ENCODE measurements at places on chromosomes 1 and 21.

DNA sequence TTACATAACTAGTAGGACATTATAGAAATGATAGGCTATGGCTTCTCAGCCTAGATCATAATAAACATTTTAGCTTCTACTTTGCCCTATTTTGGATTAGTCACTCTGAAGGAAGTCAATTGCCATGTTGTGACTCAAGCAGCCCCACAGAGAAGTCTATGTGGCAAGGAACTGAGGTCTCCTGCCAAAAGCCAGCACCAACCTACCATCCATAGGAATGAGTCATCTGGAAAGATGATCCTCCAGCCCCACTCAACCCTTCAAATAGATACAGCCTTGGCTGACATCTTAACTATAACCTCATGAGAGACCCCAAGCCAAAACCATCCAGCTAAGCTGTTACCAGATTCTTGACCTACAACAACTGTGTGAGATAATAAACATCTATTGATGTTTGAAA lies 76.3 kb upstream of the BEND5 start:
- no peak for DNase-seq

DNA sequence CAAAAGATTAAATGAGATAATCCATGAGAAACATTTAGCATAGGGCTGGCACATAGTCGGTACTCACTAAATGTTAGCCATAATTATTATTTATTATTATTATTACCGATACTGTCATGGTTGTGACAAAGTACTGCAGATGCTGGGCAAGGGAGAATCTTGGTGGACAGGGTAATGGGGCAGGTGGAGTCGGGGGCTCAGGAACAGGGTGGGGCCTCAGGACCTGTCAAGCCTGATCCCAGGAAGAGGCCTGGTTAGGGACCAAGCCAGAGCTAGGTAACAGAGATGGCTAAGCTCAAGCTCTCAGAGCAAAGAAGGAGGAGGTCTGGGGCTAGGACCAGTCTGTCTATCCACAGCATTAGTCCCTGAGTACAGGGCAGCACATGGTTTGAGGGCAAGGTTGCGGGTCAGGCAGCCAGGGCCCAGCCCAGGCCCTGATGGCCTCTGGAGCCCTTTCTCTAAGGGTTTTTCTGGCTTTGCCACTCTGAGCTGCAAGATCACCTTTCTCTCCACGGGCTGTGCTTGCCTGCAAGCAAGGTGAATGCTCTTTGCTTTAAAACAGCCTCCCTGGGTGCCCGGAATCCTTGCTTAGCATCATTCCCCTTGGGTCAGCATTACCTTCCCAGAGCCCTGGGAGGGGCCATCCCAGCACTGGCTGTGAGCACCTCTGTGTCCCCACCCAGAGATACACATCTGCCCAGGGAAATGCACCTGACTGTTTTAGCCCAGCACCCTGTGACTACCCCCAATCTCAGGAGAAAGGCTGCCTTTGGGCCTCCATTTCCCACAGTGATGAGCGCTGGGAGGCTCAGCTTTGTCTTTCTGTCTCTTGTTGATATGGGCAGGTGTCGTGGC lies 572.0 kb downstream of the PTPRU start:
- DNase-seq: no peak

GRCh38 chr1:187563191-187563590 lies 734.4 kb downstream of the PLA2G4A start:
- no peak for DNase-seq

GRCh38 chr1:22930240-22930912 lies 42.3 kb downstream of the LACTBL1 start:
- DNase-seq: no peak

GRCh38 chr1:229204921-229205777 lies 65.8 kb upstream of the RAB4A start:
- DNase-seq: no peak

- DNase-seq: no peak
Measured at GRCh38 chr1:173009597-173009996, 41.1 kb downstream of the TNFSF18 start.

DNA sequence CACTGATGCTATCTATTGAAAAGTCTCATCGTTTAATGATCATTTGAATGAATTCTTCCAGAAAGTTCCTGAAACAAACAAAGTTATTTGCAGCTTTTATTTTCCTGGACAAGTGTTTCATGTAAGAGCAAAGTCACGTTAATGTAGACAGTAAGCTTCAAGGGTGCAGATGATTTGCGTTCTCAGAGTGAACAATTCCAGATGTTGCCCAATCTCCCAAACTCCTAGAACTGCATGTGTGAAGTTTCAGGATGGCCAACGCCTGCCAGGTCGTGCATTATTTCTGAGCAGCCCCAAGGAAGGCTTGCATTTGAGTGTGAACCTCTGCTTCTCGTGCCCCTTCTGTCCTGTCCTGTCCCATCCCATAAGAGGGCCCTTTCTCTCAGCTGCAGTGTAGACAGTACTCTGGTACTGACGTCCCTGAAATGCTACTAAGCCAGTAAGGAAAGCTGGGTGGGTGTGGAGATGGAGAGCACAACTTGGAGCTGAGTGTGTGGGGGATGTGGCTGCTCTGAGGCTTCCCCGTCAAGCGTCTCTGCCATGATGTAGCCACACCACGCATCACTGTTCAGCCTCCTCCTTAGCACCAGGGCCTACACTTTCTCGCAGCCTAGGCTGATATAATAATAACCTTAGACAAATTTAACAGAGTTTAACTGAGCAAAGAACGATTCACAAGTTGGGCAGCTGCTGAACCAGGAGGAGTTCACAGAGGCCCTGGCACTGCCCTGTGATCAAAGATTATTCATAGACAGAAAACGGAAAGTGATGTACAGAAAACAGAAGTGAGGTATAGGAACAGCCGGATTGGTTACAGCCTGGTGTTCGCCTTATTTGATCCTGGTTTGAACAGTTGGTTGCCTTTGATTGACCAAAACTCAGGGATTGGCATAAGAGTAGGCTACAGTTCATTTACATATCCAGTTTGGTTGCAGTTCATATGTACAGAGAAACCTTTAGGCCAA lies 50.4 kb downstream of the RHOU start:
- no peak for DNase-seq

- no peak for DNase-seq
Measured at GRCh38 chr1:77556045-77556444, 126.4 kb downstream of the ZZZ3 start.

GRCh38 chr21:45461806-45462341 lies 56.9 kb downstream of the COL18A1 start:
- no peak for DNase-seq

DNA sequence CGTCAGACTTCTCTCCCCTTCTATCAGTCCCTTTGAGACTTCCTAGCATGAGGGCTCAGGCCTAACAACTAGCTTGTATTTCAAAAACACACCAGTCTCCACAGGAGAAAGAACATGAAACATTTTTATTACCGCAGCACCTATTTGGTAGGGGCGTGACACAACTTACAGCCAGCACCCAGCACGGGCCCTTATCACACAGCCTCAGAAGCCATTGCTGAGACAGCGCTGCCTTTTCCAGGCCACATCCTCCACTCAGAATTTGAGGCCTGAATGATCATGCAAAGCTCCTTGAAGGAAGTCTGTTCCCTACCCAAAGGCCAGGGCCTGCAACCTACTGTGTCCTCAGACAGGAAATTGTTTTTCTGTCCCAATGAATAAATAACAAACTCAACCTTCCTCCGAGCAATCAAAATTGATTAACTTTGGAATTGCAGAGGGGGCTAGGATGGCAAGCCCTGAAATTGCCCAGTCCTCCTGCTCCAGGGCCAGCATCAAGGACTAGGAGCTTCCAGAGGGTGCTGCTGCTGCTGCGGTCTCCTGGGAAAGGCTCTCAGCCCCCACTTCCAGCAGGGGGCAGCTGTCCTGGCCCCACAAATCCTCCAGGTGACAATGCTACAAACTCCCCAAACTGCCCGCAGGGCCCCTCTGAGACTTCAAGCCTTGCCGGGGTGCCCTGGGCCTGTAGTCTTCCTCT lies 94.3 kb upstream of the GALNT2 start:
- DNase-seq: no peak

DNA sequence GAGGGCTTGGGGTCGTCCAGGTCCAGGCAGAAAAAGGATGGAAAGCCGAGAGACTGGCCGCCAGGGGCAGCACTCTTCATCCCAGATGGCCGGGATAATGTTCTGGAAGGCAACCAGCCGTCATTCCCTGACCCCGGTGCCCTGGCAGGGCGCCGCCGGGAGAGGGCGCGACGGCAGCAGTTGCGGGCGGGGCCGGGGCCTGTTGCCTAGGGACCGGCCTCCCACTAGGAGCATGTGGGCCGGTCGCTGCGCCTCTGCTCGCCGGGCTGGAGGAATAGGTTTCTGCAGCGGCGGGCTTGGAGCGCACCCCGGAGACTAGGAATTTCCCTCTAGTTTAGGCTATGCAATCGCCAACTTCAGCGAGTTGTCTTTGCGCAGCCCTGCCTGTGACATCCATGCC lies 11.0 kb downstream of the DMRTB1 start:
- no peak for DNase-seq

- no peak for DNase-seq
Measured at GRCh38 chr1:39992888-39993287, 37.9 kb downstream of the MFSD2A start.

DNA sequence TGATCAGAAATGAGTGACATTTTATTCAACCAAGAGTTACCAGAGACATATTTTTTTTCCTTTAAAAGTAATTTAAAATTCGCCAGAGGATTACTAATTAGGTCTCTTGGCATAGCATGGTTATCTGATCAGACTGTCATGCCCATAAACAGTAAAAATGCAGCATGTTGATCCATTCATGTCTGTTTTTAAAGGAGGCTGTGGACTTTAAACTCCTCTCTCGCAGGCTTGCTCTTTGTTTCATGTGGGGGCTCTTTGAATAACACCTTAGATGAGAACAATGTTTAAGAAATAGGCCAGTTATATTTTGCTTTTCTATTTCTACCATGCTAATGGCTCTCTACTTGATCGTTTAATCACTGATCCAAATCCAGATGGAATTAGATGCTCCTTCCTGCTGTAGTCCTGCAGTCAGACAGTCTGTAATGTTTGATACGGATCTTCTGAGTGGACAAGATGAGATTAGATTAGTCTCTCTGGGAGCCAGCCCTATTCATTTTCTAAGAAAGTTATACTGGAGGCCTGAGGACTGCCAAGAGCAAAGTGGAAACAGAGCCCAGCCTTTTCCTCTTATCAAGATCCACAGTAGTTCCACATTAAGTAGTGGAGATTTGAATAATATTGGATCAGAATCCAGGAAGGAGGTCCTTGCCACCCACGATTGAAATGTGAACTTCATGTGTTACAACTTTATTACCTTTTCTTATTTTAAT lies 197.4 kb downstream of the HS2ST1 start:
- no peak for DNase-seq

DNA sequence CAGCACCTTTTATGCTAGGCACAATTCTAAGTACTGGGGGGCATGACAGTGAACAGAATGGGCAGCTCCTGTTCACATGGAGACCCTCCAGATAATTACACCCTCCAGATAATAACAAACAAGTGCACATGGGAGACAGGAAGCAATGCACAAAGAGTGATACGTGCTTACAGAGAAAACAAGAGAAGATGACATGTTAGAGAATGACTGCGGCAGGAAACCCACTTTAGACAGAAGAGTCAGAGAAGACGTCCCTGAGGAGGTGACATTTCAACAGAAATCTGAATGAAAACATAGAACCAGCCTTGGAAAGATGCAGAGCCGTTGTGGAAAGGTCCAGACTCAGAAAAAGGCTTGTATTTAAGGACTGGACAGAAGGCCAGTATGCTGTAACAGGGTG lies 54.7 kb upstream of the ARTN start:
- DNase-seq: no peak

DNA sequence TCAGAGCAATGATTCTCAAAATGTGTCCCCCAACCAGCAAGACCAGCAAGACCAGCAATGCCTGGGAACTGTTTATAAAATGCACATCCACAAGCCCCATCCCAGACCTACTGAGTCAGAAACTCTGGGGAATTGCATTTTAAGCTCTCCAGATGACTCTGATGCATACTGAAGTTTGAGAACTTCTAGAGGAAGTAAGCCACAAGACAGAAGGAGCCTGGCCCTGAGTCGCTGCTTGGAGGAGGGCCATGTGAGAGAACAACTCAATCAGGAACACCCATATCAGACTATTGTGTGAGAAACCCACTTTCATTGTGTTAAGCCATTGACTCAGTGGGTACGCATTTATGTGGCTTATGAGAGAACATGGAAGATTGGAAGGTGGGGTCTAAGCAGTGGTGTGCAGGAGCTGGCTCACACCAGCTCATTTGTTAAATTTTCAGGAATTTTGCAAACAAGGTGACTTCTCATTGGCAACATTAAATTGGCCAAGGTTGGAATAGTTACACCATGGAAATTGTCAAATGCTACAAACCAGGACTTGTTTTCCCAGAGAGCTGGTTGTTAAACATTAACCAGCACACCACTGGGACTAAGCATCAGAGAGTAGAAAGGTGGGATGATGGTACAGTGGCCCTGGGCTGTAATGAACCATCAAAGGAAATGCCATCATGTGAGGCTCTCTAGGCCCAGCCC lies 38.9 kb downstream of the ATP1A1 start:
- DNase-seq: no peak

Data from stimulated activated CD8-positive, alpha-beta memory T cell treated with anti-CD3 and anti-CD28 coated beads, Interleukin-15, amount 100 ng/mL, for 24 hours (primary cell).